Left ventricle myocardium superior (tissue), 1 donor: ENCODE measurements at places on chromosomes 3 and 15. TPM values are rescaled to one million over a fixed set of nuclear protein-coding genes. Genes with fewer than 3 reads are reported as not detected.

Gene TRH
- total RNA-seq, result not detected

- no peak for DNase-seq
Observed at GRCh38 chr3:36904641-36905040, 40.2 kb downstream of the TRANK1 start.

DNA sequence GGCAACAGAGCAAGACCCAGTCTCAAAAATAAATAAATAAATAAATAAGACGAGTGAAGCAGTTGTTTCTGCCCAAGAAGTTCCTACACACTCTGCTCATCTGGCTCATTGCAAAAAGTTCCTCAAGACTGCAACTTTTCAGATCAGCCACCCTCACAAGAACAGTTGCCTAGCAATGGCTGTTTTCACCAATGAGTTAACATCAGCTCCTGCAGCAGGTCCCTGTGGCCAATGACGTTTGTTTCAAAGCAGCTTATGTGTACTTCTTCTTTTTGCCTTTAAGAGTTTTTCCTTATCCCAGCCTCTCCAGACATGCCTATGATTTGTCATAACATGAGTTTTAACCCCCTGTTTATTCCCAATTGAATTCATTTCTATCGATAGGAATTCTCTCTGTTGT is 118.4 kb upstream of the SPRED1 start:
- no peak for DNase-seq

DNA sequence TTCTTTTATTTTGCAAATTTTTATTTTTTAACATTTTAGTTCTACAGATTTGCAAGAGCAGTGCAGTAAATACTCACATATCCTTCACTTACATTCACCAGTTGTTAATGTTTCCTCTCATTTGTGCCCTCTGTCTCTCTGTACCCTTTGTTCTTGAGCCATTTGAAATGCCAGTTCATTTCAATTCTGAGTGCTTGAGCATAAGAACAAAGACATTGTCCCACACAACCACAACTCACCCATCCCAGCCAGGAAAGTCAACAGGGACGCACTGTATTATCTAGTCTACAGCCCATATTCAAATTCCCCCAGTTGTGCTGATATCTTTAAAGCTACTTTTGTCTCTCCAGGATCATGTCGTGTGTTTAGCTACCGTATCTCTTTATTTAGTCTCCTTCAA is 141.4 kb upstream of the SLC6A11 start:
- no peak for DNase-seq

- no peak for DNase-seq
Observed at GRCh38 chr3:157122116-157122515, 37.8 kb downstream of the CCNL1 start.

- no peak for DNase-seq
Observed at GRCh38 chr15:90270502-90271150, 5.2 kb downstream of the NGRN start.
